CD4-positive, alpha-beta T cell treated with Interleukin-1 beta for 1 hour (primary cell): ENCODE measurements at places on chromosomes 16 and 17.

GRCh38 chr16:27492588-27492979 lies 57.1 kb downstream of the GTF3C1 start:
- no peak for DNase-seq

GRCh38 chr17:15319452-15320010 lies 21.9 kb downstream of the TEKT3 start:
- no peak for DNase-seq

DNA sequence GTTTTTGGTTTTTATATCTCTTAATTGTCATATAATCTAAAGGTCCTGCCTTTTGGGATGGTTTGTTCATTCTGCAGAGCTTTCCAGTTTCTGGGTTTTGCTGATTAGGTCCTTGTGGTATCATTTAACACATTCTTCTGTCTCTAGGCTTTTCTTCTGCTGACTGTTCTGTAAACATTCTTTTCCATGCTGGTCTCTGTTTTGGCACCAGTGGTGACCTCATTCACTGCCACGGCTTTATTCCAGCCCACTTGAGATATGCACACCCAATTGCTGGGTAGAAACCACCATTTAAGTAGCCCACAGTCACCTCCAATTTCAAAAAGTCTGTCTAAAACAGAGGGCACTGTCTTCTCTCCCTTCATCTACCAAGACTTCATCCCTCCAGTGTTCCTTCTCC lies 31.1 kb upstream of the COX10 start:
- no peak for DNase-seq

DNA sequence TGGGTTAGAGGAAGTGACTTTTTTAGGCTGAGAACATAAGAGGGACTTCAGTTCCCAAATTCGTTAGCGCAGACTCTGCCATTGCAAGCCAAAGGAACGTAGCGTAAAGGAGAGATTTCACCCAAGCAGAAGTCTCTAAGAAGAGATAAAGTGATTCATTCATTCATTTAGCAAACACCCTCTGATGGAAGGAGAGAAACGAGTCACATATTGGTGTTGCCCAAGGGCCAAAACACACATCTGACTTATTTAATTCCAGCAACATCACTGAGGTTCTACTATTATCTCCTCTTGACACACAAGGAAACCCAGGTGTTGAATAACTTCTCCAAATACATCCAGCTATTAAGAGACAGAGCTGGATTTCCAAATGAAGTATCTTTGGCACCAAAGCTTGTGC lies 85.7 kb upstream of the CACNG3 start:
- DNase-seq, result no peak

- DNase-seq, result no peak
Measured at GRCh38 chr17:27513849-27514248, 57.6 kb downstream of the KSR1 start.

DNA sequence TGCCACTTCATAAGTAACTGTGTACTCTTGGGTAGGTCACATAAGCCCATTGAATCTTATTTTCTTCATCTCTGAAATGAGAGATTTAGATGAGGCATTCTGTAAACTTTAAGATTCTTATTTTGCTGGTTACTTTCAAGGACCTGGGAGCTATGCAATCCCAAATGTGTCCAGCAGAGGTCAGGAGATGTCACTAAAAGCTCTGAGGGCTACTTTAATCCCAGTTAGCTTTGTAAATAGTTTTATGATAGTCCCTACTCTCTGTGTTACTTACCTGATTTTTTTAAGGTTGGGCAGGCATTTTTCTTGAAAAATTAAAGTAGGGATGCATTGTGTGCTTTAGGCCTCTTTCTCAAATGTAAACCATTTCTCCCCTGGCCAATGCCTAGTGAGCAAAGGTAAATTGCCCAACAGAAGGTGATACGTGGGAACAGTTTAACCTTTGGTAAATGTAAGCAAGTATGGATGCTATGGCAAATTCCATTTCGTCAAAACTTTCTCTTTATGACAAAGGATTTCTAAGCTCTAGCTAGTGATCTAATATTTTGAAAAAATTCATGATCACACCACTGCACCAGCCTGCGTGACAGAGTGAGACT lies 57.1 kb upstream of the WSB1 start:
- peak; percentile 70 for DNase-seq

- no peak for DNase-seq
Measured at GRCh38 chr16:88421301-88421700, 31.8 kb upstream of the ZFPM1 start.

DNA sequence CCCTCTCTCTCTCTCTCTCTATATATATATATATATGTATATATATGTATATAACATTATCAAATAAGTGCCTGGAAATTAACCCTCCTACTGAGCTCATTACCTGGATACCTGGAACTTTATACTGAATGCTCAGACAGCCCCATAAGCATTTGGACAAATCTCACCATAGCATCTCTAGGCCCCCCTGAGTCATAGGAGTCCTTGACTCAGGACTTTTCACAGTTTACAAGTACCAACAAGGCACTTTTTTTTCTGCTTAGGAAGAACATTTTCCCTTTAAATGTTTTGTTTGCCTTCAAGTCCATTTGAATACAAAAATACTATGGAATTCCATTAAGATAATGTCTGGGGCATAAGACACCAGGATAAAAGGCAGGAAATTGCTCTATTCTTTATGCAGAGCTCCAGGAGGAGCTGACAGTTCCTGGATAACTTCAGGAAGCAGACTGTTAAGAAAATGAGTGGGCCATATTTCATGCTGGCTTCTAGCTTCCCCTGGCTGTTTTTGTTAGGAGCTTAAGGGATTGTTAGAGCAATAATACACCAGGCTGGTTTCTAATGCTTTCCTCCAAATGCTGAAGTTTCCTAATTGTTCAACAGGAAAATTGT lies 171.7 kb upstream of the ASIC2 start:
- DNase-seq, result no peak
